ENCODE measurements at places on chromosomes 12 and 14. TPM values are rescaled to one million over a fixed set of nuclear protein-coding genes. Genes with fewer than 3 reads are reported as not detected.

The NRIP2 gene
- total RNA-seq, result 0.77 TPM

DNA sequence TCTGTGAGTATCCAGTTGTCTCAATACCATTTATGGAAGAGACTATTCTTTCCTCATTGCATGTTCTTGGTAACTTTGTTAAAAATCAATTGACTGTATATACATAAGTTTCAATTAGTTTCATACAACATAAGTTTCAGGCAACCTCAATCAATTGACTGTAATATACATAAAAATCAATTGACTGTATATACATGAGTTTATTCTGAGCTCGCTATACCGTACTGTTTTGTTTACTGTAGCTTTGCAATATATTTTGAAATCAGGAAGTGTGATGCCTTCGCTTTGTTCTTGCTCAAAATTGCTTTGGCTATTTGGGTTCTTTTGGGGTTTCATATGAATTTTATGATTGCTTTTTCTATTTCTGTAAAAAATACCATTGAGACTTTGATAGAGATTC is 392.0 kb downstream of the BTG1 start:
- H3K4me1 ChIP-seq, result no peaks in the 10 kb centered on the region
- no peaks in the 10 kb centered on the region for H3K27me3 ChIP-seq
- no peak overlapping the region for H3K27ac ChIP-seq
- H3K36me3 ChIP-seq, result no peaks in the 10 kb centered on the region

The SAMD15 gene
- 2.8 TPM for total RNA-seq

DNA sequence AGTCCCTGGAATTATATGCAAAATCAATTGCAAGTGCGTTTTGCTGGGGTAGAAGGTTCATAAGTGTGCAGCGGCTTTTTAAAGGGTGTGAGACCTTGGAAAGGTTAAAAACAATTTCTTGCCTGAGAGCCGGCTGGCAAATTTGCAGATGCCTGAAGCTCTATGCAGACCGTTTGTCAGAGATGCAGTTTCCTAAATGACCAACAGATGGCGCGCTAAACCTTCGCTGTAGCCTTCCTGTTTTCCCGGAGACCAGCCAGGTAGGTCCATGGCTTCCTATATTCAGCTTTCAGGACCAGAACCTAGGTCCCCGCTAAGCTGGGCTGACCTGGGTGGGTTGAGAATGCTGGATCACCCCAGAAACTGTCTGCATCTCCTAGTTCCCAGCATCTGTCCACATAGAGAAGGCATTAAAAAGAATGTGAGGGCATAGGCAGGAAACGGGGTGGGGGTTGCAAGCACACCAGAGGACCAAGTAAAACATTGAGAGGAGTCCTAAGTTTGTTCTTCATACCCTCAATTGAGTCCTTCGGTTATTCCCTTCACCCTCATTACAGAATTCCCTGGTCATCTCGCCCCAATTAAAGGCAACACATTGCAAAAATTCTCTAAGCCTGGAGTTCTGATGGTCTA is 5.7 kb upstream of the NOS1 start:
- no peak overlapping the region for H3K4me3 ChIP-seq
- no peaks in the 10 kb centered on the region for H3K36me3 ChIP-seq
- peaks cover 25% of the 10 kb centered on the region for H3K27me3 ChIP-seq

The DUSP6 gene
- total RNA-seq, result 196 TPM

DNA sequence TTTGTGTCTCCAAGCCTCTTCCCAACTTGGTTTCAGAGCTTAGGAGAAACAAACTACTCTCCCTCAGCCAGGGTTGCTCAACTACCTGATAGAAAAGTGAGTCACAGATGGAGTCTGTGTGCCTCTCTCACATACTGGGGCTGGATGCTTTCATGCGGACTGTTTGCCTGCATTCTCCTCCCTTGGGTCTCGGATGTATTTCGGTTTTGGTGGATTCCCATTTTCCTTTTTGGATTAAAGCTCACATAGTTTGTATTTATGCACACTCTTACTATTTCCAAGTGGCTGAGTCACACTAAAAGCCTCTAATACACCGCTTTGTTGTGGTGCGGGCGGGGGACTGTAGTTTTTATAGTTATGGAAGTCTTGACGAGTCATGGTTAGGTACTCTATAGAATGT is 505.4 kb downstream of the LRFN5 start:
- no peak for DNase-seq
- H3K4me1 ChIP-seq, result no peaks in the 10 kb centered on the region
- no peaks in the 10 kb centered on the region for H3K27me3 ChIP-seq
- no peak overlapping the region for H3K4me3 ChIP-seq
- no peaks in the 10 kb centered on the region for H3K36me3 ChIP-seq

GRCh38 chr12:54147186-54147585 is 41.6 kb downstream of the SMUG1 start:
- no peak overlapping the region for H3K4me3 ChIP-seq
- no peaks in the 10 kb centered on the region for H3K27me3 ChIP-seq
- H3K27ac ChIP-seq, result no peak overlapping the region
- no peaks in the 10 kb centered on the region for H3K36me3 ChIP-seq

The HHIPL1 gene
- 1.6 TPM for total RNA-seq

- no peaks in the 10 kb centered on the region for H3K36me3 ChIP-seq
- H3K27ac ChIP-seq, result no peak overlapping the region
- no peaks in the 10 kb centered on the region for H3K4me1 ChIP-seq
- H3K27me3 ChIP-seq, result no peaks in the 10 kb centered on the region
- no peak for DNase-seq
- no peak overlapping the region for H3K4me3 ChIP-seq
Observed at GRCh38 chr14:32014057-32014456, 63.0 kb upstream of the ARHGAP5 start.

The KRT85 gene
- total RNA-seq, result not detected

The CAMKK2 gene
- total RNA-seq, result 40.4 TPM

DNA sequence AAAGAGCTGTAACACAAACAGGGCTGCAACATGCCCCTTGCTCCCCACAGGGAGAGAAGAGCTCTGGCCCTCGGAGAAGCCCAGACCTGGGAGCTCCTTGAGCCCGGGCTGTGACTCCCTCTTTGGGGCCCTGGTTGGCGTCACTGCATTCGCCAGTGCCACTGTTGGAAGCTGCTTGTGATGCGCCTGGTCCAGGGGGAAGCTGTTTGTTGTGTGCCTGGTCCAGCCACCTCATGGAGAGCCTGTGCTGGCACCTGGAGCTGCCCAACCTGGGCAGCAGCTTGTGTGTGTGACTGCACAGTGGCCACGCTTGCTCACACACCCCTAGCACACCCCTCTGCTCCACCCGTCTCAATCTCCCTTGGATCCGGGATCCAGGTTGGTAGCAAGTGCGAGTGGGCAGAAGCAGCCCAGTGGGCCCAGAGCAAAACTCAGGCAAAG is 49.5 kb downstream of the A2M start:
- H3K27ac ChIP-seq, result no peak overlapping the region
- peaks cover 16% of the 10 kb centered on the region for H3K4me1 ChIP-seq
- peaks cover 41% of the 10 kb centered on the region for H3K36me3 ChIP-seq
- no peak for DNase-seq
- H3K4me3 ChIP-seq, result no peak overlapping the region

DNA sequence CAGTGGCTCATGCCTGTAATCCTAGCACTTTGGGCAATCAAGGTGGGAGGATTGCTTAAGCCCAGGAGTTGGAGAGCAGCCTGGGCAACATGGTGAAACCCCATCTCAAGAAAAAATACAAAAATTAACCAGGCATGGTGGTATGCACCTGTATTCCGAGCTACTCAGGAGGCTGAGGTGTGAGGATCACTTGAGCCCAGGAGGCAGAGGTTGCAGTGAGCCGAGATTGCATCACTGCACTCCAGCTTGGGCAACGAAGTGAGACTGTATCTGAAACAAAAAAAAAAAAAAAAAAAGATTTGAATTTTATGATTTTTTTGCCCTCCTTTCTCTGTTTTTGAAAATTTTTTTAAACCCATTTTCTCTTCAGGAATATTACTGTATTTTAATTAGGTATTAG is 17.7 kb downstream of the C12orf75 start:
- H3K36me3 ChIP-seq, result no peaks in the 10 kb centered on the region
- no peak for DNase-seq
- no peaks in the 10 kb centered on the region for H3K4me1 ChIP-seq

The GDF3 gene
- 0.30 TPM for total RNA-seq

DNA sequence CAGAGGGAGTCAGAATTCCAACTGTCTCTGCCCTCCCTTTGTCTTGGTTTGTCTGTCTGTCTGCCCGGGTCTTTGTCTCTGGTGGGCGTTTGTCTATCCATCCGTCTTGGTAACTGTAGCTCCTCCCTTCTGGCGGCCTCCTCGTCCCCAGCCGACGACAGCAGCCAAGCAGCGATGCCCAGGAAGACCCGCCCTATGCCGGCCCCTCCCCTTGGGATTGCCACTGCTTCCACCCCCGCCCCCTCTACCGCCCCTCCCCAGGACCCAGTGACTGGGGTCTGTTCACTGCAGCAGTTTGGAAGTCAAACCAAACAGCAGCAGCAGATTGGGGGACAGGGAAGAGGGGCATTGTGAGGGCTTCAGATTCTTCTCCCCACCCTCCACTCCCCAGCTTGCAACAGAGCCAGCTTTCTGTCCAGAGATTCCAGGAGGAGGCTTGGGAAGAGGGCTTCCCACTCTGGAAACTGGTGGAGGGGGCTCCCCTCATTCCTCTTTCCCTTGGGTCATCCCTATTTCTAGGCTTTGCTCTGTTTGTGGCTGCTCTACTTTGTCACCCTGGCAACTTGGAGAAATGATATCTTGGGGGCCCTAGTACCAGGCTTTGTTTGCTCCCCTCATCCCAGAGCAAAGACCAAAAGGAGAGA is 2.4 kb upstream of the RARG start:
- H3K27ac ChIP-seq, result no peak overlapping the region
- peaks cover 43% of the 10 kb centered on the region for H3K4me1 ChIP-seq
- H3K4me3 ChIP-seq, result no peak overlapping the region
- peak; percentile 46 for DNase-seq
- no peaks in the 10 kb centered on the region for H3K27me3 ChIP-seq
- no peaks in the 10 kb centered on the region for H3K36me3 ChIP-seq

DNA sequence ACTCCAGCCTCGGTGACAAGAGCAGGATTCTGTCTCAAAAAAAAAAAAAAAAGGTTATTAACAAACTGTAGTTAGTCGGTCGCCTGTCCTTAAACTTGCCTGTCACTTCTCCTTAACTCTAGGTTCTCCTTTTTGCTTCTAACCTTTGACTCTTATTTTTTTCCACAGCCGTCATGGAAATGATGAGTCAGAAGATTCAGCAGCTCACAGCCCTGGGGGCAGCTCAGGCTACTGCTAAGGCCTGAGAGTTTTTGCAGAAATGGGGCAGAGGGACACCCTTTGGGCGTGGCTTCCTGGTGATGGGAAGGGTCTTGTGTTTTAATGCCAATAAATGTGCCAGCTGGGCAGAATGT is 418 bp upstream of the MYG1 start:
- peak; percentile 62 for DNase-seq
- H3K4me1 ChIP-seq, result peaks cover 66% of the 10 kb centered on the region

The P3H3 gene
- total RNA-seq, result 7.0 TPM

DNA sequence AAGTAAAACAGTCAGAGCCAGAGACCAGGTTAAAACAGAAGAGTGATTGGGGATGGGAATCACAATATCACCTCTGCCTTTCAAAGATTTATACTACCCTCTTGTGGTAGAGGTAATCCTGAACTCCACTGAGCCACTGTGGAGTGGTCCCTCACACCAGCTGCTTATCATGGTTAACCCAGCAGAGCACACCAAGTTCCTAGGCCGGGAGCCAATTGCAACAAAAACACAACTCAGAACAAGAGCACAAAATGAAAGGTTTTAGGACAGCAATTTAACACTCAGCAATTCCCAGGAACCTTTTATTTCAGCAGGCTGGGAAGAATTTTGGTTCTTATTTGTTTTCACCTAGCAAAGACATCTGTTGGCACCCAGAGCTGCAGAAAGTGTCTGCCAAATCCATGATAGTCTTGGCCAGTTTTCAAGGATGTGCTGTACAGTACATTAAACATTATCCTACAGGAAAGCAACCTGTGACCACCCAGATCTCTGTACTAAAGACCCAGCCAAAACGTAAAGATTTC is 220.5 kb upstream of the ATXN7L3B start:
- H3K36me3 ChIP-seq, result no peaks in the 10 kb centered on the region
- no peak overlapping the region for H3K27ac ChIP-seq
- no peaks in the 10 kb centered on the region for H3K27me3 ChIP-seq
- DNase-seq, result no peak
- no peak overlapping the region for H3K4me3 ChIP-seq

DNA sequence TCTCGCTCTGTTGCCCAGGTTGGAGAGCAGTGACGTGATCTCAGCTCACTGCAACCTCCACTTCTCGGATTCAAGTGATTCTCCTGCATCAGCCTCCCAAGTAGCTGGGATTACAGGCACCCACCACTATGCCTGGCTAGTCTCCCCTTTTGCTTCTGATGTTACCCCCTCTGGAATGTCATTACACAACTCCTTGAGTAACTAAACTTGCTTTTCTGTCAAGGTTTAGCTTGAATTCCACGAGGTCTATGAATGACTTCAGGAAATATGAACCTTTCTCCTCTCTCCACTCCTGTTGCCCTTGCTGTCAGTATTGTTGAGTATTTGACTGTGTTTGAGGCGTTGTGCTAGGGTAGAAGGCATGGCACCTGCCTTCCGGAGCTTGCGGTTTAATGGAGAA is 16.8 kb upstream of the RTRAF start:
- H3K27me3 ChIP-seq, result no peaks in the 10 kb centered on the region
- no peak for DNase-seq
- H3K27ac ChIP-seq, result no peak overlapping the region
- no peak overlapping the region for H3K4me3 ChIP-seq
- H3K4me1 ChIP-seq, result no peaks in the 10 kb centered on the region
- H3K36me3 ChIP-seq, result no peaks in the 10 kb centered on the region

- H3K4me3 ChIP-seq, result no peak within 1 kb of the TSS
- H3K27me3 ChIP-seq, result no peaks in the 10 kb centered on the region
- peaks cover 39% of the 10 kb centered on the region for H3K36me3 ChIP-seq
- H3K4me1 ChIP-seq, result no peaks in the 10 kb centered on the region
Observed at GRCh38 chr14:20998674-20999366, at the start of gene SLC39A2. SLC39A2 (plus strand) TSS chr14:20999293; CDS start chr14:20999447, 154 bp downstream.

DNA sequence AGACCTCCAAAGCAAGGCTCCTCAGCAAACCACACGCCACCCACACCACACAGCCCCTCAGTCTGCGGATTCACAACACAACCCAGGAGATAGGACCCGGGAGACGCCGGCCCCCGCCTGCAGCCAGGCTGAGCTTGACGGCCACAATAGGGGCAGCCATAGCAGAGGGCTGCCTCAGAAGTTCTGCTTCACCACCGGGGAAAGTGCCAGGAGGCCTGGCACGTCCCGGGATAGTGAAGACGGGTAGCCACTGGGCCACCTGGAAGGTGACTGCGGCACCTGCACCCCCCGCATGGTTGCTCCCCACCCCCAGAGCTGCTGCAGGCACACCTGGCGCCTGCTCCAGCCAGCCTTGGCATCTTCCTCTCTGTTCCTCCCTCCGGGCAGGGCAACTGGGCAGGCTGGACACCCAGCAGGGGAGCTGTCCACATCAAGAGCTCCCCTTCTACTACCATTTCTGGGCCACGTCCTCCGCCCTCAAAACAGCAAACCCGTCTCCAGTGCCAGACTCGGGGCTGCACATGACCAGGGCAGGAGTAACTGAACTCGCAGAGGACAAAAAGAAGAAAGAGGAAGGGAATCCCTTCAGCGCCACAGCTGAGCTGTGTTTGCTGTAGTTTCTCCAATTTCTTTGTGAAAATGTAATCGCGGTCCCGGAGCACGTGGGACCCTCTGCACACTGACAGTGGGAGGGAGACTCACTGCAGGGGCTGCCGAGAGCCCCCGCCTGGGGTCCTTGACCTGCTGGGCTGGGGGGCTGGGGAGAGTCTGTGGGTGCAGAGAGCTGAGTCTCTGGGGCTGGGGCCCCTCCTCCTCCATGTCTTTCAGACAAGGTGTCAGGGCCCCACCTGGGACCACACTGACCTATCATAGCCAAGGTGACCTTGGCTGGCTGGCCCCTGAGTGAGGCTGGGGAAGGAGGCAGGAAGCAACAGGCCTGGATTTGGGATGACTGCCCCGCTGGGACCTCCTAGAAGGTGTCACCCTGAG is 74.2 kb upstream of the C14orf180 start:
- H3K27me3 ChIP-seq, result peaks cover 16% of the 10 kb centered on the region
- H3K4me1 ChIP-seq, result no peaks in the 10 kb centered on the region
- no peak overlapping the region for H3K27ac ChIP-seq
- DNase-seq, result no peak
- no peaks in the 10 kb centered on the region for H3K36me3 ChIP-seq

The ACSM4 gene
- not detected for total RNA-seq

The TAMALIN gene
- 85.5 TPM for total RNA-seq
